ENCODE measurements at places on chromosomes 16 and 17.

DNA sequence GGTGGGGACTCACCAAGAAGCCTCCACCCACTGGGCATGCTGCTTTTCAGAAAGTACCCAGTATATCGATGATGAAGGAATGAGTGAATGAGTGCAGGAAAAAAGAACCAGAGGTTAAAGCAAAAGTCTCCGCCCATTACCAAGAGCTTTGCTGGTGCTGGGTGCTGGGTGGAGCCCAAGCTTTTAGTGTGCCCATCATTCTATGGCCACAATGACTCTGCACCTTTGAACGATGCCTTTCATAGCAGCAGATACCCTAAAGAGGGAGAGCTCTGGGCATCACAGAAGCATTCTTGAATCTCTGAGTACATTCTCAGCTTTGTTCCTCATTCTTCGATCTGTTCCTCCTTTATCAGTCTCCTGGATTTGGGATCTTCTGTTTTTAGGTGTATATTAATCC is 450.7 kb upstream of the CCL2 start:
- DNase-seq, result no peak

- DNase-seq, result peak; percentile 19
Observed at GRCh38 chr17:385178-385835, 32.7 kb upstream of the RPH3AL start.

DNA sequence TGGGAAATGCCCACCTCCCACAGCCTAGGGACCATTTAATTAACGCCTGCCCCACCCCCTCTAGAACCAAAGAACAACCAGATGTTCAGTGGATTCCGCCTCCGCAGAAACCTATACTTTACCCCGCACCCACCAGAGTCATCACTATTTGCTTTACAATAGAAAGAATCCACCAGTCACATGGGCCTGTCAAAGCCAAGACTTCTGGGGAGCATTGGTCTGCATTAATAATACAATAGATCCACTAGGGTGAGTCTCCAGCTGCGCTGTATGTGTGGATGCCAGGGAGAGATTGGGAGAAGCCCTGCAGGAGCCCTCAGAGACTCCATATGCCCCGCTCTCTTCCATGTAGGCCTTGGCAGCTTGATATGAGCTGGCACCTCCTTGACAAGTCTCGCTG is 31.3 kb downstream of the CLEC19A start:
- no peak for DNase-seq

DNA sequence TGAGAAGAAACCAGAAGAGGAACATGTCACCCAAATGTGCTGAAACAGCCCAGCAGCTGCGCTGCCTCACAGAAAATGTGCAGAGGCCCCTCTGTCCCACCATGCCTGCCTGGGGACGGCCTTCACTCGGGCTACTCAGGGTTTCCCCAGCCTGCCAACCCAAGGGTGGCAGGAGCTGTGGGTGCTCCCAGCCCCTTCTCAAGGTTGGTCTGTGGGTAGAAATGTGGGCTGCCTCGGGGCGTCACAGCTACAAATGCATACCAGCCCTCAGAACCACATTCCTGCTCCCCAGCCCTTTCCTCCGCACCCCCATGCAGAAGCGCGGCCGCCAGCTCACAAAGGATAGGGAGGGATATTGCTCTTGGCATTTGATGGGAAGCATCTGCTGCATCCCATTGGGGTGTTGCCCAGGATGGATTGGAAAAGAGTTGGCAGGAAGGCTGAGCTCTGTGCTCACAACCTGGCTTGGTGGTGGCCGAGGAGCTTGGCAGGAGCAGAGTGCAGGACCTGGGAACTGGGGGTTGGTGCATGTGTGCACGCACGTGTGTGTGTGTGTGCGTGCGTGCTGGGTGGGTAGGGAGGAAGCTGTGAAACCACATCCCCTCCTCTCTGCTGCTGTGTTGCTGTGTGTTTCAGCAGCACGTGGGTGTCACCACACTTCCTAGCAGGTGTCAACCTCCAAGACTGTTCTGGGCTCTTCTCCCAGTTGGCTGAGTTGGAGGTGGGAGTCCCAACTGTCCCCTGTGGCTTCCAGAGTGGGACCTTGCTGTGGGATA is 304.4 kb downstream of the SEC14L1 start:
- peak; percentile 83 for DNase-seq

DNA sequence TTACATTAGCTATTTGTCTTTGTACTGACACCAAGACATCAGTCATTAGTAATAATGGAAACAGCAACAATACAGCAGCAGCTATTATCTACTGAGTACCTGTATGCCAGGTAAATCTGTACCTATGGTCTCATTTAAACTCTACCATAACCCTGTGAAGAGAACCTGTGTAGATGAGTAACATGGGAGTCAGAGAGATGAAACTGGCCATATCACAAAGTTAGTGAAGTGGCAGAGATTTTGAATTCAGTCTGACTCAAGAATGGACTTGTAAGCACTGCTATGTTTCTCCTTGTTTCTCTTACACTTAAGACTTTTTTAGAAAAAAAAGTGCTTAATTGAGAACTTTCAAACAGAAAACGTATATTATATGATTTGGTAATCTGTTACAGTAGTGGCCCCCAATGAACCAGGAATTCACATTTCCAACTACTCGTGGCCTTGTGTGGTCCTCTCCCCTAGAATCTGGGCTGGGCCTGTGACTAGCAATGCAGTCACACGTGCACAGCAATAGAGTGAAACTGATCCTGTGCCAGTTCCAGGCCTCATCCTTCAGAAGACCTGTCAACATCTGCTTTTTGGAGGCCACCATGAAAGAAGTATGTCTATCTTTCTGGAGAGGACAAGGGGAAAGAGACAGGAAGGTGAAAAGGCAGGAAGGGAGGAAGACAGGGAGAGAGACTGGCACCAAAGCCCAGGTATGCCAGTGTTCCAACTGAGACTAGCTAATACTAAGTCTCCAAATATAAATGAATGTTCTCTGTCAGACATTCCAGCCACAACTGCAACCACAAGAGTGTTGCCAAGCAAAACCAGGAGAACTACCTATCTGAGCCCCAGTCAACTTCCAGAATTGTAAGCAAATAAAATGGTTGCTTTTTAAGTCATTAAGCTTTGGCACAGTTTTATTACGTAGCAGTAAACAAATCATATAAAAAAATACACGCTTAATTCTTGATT is 12.0 kb downstream of the CRLF3 start:
- no peak for DNase-seq

GRCh38 chr17:44205962-44206824 is 6.5 kb upstream of the ATXN7L3 start:
- DNase-seq, result no peak

GRCh38 chr17:9436630-9437029 is 139.0 kb downstream of the STX8 start:
- DNase-seq, result no peak

GRCh38 chr16:56632156-56632847 is at the start of gene MT1M:
Gene MT1M (plus strand): TSS chr16:56632659. CDS start chr16:56632732, 73 bp downstream.
- no peak for DNase-seq

GRCh38 chr17:52505601-52506000 is 347.1 kb upstream of the CA10 start:
- no peak for DNase-seq

GRCh38 chr17:70912716-70913485 is 743.6 kb downstream of the KCNJ2 start:
- no peak for DNase-seq

GRCh38 chr17:40945414-40945813 is 8.0 kb upstream of the KRT23 start:
- DNase-seq, result no peak

DNA sequence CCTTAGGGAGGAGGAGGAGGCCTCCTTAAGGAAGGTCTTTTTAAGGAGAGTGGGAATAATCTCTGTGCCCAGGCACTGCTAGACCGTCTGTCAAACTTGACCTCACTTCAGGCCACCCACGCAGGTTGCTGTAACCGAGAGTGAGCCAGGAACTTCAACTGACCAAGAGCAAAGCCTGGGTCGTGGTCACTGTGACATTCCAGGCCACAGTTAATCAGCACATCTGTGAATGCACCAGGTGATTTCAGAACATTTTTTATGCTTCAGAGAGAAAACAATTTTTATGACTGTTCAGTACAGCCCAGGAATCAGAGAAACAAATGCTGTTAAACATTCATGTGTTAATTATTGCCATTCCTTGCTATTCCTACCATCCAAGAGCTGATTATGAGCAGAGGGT is 226.6 kb upstream of the ASIC2 start:
- no peak for DNase-seq

GRCh38 chr16:23174622-23175021 is 7.9 kb upstream of the SCNN1G start:
- DNase-seq, result no peak
